NCI-H187 treated with DMSO at 0.1 percent for 48 hours (cell line): ENCODE measurements at places on chromosomes 12 and 14.
A peak's percentile ranks its signal among the peaks of the same experiment; 100 is the strongest.

DNA sequence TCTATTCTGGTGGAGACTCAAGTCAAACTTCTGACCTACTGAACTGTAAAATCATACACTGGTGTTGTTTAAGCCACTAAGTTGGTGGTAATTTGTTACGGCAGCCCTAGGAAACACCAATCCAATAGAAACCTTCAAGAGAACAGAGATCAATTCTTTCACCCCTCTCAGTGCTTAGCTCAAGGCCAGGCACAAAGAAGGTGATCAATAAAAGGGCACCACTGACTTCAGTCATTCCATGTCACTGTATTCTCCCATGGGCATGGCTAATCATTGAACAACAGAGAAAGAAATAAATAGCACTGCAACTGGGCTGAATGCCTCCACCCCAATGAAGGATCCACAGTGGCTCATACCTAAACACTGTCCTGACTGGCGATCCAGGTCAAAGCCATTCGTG lies 7.3 kb downstream of the FBLN5 start:
- DNase-seq: no peak

- DNase-seq: no peak
Measured at GRCh38 chr14:61460718-61461611, 139.6 kb downstream of the PRKCH start.

DNA sequence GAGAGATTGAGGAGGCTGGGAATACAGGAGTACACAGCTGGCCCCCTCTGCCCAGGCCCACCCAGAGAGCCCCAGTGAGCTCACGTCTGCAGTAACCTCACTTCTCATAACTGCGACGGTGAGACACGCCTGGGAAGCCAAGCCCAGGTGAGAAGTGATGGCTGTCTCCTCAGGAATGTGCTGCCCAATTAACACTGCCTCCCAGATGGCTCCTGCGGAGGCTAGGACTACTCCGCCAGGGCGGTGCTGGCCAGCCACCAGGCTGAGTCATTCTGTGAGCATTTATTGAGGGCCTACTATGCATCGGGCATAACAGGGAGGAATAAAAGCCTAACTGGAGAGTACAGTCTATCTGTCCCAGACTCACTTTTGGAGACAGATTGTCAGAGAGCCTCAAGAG lies 9.3 kb upstream of the TMEM106C start:
- no peak for DNase-seq

DNA sequence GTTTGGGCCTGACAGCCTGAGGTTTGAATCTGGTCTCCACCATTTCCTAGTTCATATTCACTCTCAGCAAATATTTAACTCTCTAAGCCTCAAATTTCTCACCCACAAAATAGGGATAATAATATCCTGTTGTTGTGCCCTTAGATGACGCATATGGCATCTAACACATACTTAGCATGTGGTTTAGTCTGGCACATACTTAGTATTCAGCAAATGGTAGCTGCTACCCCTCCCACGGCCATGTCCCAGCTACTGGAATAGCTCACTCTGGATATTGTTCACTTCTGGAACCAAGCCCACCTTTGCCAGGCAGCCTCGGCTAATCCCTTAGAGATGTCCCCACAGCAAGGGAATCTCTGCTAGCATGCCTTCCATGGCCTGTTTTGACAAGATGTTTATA lies 53.3 kb downstream of the BICD1 start:
- DNase-seq: no peak

- no peak for DNase-seq
Measured at GRCh38 chr14:68513137-68513536, 279.7 kb downstream of the ZFP36L1 start.

DNA sequence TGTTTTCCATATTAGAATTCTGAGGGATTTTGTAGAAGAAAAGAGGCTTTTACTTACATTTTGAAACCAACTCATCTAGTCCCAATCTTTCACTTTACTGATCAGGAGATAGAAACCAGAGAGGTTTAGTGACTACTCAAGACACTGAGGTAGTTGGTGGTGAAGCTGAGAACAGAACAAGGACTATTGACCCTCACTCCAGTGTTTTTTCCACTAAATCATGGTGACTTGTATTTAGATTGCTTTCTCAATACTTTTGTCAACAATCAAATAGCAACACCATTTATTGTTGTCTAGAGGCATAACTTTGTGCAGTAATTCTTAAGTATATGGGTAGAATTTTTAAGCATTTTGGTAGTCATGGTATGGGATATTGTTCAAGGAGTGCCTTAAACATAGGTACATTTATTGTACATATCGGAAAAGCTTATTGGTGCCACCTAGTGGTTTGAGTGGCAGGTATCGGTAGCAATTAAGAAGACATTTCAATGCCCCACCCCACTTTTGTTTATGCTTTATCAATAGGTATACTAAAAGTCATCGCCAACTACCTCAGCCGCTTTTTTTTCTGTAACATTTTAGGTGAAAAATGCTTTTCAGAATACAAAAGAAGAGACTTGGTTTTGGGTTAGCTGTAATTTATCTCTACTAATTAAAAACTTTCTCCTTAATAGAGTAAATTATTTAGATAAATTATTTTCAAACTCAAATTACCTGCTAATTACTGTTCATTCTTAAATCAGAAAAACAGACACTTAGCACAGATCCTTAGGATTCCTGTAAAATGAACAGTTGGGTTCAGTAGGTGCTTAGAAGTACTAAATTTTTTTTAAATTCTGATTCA lies 47.3 kb upstream of the PAWR start:
- peak; percentile 52 for DNase-seq

GRCh38 chr12:76374386-76375020 lies 26.3 kb upstream of the BBS10 start:
- DNase-seq: no peak

DNA sequence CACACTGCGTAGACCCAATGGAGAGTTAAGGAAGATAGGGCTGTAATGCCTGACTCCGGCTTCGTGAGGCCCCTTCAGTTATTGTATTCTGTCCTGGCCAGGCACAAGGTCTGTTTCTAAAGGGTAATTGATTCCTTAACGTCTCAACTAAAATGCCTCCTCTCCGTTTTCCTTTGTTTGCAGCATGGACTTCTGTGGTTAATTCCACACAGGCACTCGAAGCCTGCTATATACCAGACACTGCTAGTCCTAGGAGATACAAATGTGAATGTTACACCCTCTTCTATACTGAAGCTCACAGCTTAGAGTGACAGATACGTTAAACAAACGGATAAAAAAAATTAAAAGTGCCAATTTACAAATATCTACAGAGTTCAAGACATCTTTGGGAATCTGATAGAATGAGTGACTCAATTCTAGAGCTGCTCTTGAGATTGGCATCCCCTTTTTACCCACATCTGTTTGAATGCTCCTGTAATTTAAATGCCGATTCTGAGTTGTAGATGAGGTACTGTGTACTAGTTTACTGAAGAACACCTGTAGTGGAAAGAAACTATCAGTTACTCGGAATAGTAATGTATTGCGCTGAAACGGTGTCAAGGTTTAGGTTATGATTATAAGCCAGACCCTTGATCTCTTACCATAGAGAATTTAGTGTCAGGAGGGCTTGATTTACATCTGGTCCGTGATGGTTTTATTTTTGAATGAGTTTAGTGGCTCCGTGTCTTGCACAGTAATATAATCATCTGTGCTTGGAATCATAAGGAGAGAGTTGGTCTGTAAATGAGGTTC lies 784 bp downstream of the PSMA6 start:
- no peak for DNase-seq

DNA sequence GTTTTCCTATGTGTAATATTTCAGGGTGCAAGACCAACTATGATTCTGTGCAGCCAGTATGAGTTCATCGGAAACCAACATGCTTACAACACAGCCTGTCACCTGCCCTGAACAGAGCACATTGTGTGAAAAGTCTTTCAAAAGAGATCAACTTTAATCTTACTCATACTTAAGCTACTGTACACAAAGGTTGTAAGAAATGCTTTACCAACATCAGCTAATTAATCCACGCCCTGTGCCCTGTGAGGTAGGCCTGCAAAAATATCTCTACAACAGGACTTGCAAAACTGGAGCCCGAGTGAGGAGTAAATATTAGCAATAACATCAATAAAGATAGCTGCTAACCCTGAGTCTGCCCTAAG lies 15.1 kb downstream of the APPL2 start:
- DNase-seq: no peak

GRCh38 chr12:75103822-75104221 lies 105.8 kb downstream of the KCNC2 start:
- no peak for DNase-seq

DNA sequence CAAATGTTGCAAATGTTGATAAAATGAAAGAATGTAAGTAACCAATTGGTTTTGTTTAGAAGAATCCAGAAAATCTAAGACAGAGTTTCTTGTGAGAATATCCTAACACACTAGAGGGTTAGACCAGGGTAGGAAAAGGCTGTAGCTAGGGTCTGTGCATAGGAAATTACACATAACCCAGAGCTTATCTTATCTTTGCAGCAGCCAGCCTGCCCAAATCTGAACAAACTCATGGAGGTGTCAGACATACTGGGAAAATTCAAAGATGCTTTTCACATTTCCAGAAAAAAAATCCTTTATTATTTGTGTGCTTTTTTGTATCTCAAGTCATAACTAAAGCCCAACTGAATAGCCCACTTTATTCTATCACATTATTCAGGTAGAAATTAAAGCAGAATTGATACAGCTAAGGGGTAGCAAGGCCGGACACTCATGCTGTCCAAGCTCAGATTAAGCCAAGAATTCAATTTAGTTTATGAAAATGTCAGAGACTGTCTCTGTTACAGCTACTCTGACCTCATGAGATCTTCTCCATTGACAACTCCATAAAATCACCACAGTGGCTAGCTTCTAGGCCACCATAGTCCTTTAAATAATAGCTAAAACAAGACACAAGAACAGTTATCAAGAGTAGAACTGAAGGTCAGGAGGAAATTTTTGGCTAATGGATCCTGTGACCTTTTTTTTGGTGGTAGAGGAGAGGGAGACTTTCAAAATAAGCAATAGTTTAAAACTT lies 169.6 kb upstream of the RASSF8 start:
- no peak for DNase-seq

DNA sequence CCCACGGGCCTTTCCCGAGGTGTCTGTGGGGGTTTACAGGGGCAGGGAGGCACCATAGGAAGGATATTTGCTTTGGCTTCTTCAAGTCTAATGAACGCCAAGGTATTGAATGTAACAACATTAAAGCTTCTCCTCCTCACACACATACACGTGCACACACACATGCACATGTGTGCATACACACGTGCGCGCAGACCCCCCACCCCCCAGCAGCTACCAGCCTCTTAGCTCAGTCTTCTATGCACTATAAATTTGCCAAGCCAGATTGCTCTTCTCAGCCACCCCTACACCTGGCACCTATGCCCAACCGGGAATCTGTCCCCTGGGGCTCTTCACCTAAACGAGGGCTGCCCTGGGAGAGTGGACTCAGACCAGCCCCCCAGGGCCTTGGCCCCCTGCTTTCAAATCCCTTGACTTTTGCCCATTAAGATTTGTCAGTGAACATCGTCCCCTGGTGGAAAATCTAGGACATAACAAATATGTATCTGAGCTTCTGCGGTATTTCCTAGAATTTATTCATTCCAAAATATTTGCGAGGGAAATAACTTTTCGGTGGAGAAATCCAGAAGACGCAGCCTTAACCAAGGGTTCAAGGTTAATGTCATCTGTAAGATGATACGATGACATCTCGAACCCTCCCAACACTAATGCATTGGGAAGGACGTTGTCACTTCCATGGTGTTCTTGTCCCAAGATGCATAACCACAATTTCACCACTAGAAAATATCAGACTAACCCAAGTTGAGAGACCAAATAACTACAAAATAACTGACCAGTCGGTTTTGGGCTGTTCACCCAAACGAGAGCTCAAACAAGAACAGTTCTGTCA lies 330.4 kb downstream of the MED13L start:
- no peak for DNase-seq

GRCh38 chr14:90641615-90642243 lies 174.5 kb downstream of the TTC7B start:
- no peak for DNase-seq

DNA sequence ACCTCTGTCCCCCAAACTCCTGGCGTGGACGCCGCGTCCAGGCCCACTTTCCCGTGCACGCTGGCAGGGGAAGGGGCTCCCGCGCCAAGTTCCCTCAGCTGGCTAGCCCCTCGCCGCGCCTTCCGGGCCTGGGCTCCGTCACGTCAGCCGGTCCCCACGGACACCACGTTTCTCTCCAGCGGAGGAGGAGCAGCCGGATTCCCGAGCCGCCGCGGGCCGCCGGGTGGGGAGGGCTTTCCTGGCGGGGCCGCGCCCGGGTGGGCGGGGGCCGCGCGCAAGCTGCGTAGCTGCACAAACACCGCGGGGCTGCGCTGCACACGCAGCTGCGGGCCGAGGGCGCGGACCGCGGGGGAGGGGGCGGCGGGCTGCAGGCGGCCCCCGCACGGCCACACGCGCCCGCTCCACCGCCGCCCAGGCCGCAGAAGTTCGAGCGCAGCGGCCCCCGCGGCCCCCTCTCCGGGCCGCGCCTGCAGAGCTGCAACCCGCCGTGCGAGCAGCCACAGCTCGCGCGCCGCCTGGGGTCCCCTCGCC lies 45.1 kb upstream of the PNMA1 start:
- DNase-seq: no peak

DNA sequence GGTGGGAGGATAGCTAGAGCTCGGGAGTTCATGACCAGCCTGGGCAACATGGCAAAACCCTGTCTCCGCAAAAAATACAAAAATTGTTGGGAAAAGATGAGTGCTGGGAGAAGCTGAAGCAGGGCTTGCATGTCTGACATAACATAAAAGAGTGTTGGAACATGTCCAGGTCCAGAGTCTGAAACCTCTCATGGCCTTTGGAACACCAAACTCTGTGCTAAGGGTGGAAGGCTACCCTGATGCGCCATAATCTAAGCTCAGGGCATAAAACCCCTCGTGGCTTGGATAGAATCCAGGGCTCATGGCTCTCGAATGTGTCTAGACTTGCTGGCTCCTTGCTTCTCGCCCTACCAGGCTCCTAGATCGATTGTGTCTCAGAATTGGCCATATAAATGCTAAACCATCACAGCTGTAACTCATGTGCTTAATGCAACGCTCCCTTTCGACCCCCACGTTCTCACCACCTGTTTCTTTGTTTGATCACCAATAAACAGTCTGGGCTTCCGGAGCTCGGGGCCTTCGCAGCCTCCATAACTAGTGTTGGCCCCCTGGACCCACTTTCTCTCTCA lies 6.7 kb upstream of the CLEC7A start:
- DNase-seq: no peak

DNA sequence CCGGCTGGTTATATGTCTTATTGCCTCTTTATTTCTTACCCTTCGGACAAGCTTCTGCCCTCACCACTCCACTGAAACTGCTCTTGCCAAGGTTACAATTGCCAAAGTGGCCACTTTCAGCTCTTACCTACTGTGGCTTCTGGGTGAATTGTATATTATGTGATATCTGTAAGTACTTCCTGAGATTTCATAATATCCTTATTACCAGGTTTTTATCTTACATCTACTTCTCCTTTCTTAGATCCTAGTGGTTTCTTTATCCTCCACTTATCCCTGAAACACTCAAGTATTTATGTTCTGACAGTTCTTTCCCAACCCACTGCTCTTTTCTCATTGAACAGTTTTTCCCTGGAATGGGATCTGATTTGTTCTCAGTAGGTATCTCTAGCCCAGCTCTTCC lies 10.5 kb downstream of the CELA1 start:
- no peak for DNase-seq

DNA sequence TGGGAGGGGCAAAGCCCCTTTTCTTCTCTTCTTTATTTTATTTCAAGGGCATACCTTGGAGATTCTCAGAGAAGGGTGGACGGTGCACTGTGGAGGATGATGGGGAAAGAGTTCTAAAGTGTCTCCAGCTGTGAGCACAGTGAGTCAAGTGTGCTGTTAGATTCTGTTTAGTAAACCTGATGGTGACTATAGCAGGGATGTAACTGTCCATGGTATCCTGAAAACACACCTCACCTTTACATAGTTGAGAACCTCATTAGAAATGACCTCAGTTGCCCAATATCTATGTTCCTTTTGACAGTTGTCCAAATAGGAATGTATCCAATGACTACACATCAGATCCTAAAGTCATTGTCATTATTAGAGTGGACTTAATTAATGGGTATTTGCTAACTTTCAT lies 38.0 kb downstream of the CNTN1 start:
- no peak for DNase-seq
